ENCODE measurements at places on chromosomes 6 and 20.
A peak's percentile ranks its signal among the peaks of the same experiment; 100 is the strongest.

DNA sequence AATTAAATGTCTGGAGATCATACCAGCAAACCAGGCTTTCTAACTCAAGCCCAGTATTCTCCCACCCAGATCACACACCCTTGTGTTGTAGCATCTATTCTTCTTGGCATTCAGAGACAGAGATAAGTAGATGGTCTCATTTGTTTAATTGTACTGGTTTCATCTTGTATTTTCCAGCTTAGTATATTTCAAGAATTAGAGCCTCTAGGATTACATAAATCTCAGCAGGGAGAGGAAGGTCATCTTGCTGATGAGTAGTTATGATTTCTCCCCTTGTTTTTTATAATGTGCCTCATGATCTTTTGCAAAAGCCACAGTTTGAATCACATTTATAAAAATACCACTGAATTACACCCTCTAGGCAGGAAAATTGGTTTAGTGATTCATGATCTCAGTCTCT lies 106.6 kb upstream of the NRSN1 start:
- DNase-seq: no peak

GRCh38 chr6:112360498-112360897 lies 13.4 kb downstream of the RFPL4B start:
- DNase-seq: no peak

DNA sequence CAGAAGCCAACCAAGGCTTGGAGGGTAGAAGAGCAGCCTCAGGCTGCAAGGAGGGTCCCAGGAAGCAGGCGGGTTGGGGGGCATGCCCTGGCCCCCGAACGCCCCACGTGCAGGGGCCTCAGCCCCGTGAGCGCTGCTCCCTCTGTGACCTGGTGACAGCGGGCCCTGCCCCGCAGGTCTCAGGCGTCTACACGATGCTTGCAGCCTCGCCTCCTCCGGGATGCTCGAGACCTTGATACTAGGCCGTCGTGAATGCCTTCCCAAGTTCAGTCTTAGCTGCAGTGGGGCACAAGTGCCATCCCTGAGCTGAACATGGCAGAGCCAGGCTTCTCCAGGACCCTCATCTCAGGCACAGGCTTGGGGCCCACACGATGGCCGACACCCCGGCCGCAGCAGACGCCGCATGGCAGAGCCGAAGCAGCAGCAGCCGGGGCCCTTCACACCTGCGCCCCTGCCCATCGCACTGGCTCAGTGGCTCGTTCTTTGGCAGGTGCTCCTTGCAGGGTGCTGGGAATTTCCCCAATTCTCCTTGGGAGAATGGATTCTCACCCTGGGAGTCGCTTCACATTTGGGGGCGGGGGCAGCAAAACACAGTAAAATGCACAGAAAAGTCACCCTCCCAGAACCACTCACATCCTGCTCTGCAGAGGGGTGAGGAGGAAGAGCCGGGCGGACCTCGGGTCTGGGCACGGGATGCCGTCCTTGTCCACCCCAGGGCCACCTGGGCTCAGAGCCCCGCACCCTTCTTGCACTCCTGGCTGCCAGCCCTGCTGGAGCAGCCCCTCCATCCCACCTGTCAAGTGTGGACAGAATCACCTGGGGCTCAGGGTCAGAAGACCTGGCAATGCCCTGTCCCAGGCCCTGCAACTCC lies 161.8 kb downstream of the DLL1 start:
- DNase-seq: no peak

DNA sequence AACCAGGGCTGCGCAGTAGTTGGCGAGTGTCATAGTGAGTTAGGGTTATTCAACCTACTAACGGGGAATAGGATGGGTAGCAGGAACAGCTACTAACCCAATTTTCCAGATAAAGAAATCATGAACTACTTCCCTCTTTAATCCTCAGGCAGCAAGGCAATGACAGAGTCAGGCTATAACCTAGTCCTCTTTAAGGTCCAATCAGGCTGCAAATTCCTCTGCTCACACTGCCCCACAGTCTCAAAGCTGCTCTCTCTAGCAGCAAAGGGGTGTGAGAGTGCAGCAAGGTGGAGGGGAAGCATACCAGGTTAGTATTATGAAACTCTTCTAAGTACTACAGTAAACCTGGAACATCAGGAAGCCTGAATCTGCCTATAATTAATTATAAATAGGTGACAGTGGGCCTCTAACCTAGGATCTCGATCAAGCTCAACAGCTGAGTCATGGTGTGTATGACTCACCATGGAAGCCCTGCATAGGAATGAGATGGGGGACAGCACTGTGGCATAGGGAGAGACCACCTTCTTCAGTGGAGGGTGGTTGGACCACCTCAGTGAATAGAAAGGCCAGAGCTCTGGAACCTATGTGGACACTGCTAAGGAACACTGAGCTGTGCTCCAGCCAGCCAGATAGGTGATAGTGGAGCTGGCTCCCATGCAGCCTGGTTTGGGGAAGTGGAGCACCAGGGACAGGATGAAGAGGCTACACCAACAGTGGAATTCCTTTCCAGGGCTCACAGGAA lies 7.9 kb downstream of the PEX6 start:
- no peak for DNase-seq

DNA sequence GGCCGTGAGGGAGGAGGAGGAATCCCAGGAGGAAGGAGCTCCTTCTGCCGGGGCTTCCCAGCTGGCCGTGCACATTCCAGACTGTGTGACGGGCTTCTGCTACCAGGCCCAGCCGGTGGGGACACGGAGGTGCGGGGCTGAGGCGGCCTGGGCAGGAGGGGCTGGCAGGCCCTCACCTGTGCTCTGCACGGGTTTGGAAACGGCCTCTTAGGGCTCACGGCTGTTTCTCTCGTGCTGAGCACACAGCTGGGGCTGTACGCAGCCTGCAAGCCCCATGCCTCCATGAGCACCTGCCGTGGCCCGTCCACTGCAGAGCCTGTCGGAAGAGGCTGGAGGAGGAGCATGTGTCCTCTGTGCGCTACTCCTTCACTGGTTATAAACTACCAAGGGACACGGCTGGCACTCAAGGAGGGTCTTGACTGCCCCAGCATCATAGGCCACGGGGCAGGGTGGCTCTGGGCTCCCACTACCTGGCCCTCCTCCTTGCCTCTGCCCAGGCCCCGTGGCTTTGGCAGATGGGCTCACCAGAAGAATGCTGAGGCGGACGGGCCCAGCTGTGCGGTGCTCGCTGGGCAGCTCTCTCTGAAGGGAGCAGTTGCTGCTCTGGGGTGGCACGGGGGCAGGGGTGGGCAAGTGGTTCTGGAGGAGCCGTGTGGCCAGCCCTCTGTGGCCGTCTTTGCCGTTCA lies 15.8 kb downstream of the NPEPL1 start:
- no peak for DNase-seq

DNA sequence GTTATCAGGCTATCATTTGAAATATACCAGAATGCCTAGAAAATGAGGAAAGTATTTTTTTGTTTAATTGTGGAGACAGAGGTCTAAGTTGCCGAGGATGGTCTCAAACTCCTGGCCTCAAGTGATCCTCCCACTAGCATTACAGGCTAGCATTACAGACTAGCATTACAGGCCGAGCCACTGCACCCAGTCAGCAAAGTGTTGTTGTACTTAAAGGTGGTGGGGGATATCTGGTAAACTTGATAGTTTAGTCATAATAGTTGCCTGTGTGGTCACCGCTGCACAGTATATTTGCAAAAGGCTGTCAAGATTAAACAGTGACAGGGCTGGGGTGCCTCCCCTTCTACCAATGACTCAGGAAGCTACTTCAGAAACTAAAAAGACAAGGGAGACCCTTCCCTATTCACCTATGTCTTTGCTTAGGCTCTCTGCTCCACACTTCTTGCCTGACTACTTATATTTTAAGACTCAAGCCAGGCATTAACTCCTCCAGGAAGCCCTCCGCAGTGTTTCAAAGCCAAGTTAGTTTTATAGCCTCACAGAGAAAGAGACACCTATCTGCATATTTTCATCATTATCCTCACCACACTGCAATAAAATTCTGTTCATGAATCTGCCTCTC lies 3.1 kb upstream of the AKIRIN2 start:
- peak; percentile 82 for DNase-seq

GRCh38 chr6:138422861-138423260 lies 18.8 kb downstream of the HEBP2 start:
- DNase-seq: no peak

DNA sequence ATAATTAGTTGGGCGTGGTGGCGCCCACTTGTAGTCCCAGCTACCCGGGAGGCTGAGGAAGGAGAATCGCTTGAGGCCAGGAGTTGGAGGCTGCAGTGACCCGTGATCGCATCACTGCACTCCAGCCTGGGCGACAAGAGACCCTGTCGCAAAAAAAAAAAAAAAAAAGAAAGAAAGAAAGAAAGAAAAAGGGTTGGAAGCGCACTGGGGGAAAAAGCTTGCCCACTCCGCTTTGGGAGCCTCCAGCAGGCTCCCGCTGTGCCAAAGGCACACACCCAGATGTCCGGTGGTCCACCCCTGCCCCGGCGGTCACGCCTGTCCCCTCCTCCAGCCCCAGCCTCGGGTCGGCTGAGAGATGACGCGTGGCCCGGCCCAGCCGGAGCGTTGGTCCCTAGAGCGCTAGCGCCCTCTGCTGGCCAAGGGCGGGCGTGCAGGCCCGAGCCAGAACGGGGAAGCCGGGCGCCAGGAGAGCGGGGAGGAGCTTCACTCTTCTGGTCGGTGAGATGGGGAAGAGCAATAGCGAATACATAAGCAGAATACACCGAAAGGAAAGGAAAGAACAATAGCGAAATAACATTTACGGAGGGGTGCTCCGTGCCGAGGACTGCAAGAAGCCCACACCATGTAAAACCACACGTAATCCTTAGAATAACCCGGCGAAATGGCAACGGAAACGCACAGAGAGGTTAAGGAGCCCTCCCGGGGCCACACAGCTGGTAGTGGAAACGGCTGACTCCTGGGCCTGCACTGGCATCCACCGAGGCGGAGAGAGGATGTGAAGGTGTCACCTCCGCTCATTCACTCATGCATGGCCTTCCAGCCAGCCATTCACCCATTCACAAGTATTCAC lies 41.7 kb downstream of the UBE2V1 start:
- peak; percentile 87 for DNase-seq

GRCh38 chr6:24126586-24127192 lies 674 bp downstream of the NRSN1 start:
- peak; percentile 4 for DNase-seq

GRCh38 chr6:129801909-129802308 lies 59.2 kb downstream of the TMEM244 start:
- no peak for DNase-seq
